ENCODE measurements at places on chromosomes 1 and 21.
A peak's percentile ranks its signal among the peaks of the same experiment; 100 is the strongest.

DNA sequence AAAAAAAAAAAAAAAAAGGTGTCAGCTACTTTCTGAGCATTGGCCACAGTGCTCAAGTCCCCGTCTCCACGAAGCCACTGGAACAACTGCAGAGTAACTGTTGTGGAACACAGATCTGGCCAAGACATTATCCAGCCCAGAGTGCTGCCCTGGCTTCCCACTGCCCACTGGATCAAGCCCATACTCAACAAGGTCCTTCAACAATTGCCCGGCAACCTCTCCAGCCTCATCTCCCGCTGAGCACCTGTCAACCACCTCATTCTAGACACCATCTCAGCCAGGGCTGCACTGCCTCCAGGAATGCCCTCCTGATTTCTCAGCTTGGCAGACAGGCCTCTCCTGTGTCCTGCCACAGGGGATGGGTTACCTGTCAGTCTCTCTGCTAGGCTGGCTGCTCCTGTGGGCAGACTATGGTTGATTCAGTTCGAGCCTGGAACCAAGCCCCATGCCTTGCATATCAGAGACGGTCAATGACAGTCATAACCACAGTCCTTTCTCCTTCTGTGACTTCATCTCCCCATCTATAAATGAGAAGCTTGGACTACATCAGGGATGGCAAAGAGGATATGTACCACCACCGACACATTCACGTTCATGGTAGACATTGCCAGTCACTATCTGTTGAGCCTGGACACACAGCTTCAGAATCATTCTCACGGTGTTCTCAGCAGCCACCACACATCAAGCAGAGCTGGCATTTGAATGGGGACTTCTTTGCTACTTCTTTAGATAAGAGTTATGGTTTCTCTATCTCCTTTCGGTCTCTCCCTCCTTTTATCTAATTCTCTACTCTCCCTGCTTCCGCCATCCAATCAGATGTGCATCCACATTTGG lies 76.9 kb downstream of the MRPL37 start:
- no peak for DNase-seq

DNA sequence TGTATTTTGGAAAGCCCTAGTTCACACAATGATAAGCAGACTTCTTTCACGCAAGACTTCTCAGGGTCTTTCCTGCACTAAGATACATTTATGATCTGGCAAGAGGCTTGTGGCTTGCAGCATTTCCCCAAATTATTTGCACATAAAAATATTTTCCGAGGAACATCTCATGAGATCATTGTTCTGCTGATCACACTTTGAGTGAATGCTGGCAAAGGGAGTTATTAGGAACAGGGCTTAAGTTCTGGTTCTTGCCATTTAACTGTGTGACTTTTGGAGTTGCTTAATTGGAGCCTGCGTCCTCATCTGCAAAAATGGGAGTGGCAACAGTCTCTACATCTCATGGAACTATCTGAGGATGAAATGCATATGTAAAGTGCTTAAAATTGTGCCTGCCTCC lies 50.2 kb downstream of the GADD45A start:
- no peak for DNase-seq

DNA sequence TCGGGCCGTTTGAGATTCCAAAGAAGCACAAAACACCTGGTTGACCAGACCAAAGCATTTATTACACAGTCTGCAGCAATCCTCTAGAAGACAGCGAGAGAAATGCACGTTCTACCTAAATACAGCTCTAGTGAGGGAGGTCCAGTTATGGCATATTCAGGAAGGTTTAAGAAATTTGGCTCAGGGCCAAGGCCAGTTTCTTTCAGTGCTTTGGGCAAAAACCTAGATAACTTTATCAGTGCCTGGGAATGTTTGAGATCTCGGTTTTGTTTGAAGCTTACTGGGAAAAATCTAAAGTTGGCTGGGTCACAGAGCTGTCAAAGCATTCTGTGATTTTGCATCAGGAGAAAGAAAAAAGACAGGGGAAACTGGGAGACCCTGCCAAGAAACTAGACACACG lies 514.0 kb upstream of the TMPRSS15 start:
- DNase-seq: no peak

DNA sequence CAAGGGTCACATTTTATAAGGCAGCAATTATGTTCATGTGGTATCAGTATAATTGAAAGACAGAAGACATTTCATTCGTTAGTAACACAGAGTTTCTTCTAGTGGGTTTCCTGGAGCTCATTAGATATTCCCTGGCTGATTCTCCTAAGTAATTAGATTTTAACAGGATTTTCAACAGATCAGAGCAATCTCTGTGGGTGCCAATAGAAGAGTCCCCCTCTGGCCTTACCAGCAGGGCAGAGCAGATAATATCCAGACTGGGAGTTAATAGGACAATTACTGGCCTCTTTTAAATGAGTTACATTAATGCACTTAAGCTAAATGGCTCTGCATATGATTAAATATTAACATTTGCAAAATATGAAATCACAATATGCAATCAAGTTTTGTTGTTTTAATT lies 74.2 kb upstream of the FOXD3 start:
- DNase-seq: no peak

DNA sequence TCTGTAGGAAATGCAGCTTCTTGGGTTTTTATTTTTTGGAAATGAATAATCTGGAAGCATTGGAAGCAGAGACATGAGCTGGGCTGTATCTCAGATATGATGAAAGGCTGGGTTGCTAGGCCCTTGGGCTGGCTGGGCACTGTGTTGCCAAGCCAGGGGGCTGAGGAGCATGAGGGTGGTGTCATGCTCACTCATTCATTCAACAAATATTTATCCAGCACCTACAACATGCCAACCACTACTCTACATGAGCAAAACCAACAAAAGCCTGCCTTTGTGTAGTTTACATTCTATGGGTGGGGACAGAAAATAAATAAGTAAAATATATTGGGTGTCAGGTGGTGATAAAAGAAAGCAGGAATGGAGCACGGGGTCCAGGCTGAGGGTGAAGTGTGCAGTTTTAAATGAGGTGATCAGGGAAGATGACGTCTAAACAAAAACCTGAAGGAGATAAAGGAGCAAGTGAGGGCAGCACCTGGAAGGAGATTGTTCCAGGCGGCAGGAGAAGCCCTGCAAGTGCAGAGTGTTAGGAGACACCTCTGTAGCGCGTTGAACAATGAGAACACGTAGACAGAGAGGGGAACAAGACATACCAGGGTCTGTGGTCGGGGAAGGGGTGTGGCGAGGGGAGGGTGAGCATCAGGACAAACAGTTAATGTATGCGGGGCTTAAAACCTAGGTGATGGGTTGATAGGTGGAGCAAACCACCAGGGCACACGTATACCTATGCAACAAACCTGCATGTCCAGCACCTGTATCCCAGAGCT lies 10.9 kb downstream of the TAGLN2 start:
- no peak for DNase-seq

DNA sequence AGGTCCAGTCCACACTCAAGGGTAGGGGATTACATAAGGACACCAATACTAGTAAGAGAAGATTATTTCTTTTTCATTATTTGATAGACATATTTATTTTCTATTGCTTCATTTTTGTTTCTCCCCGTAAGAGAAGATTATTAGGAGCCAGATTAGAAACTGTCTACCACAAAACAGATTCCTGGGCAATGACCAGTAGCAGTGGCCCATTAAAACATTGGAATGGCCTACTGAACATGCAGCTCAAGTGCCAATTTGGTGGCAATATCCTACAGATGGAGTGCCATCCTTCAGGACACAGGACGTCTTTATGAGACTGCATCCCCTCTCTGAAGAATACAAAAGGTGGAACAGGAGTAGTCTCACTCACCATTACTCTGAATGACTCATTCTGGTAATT lies 34.0 kb upstream of the ARHGAP29 start:
- DNase-seq: no peak

GRCh38 chr1:66248257-66248656 lies 285.7 kb upstream of the SGIP1 start:
- no peak for DNase-seq

- no peak for DNase-seq
Measured at GRCh38 chr1:68497358-68497698, 446 bp upstream of the DEPDC1 start.

- DNase-seq: no peak
Measured at GRCh38 chr1:11831945-11832725, 15.4 kb downstream of the NPPA start.

GRCh38 chr1:61808968-61809367 lies 66.7 kb downstream of the PATJ start:
- DNase-seq: no peak

- no peak for DNase-seq
Measured at GRCh38 chr1:170481000-170481399, 51.0 kb upstream of the GORAB start.

DNA sequence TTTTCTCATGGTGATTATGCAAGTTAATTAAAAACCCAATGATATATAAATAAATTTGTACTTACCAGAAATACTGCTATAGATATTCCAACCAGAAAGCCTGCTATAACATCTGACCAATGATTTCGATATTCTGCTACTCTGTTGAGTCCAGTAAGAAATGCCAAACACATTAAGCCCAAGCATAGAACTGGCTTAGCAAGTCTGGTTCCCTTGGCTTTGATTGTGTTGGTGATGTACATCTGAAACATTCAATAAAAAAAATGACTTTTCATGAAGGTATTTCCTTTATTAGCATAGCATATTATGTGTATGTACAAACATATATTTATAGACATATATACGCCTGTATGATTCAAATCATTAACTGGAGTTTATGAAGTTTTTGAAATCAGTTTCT lies 82.8 kb downstream of the PLPPR5 start:
- no peak for DNase-seq

- no peak for DNase-seq
Measured at GRCh38 chr1:70906800-70907199, 140.8 kb downstream of the PTGER3 start.

DNA sequence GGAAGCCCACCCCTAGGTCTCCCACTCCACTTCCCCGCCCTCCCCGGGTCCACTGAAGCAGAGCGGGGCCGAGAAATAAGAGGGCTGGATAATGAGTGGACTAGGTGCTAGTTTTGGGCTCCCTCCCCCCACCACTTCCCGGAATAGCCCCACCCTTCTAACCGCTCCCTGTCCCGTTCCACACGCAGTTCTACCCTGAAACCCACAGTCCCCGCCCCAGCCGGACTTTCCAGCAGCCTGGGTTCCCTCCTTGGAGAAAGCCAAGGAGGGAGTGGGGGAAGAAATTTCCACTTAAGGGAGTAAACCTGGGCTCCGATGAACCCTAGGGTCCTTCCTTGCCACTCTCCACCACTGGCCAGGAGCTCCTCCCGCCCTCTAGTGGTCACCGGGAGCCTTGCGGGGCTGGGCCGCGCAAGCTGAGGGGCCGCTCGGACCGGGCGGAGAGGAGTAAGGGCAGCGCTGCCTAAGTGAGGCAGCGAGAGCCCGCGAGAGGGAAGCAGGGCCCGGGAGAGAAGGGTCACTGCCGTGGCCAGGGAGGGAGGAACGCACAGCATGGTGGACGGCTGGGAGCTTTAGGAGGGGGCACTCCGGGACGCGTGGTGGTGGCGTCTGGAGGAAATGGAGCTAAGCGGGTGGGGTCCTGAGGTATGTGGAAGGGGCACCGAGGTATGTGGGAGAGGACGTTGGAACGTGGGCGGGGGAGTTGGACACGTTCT lies 14.3 kb downstream of the THBS3 start:
- DNase-seq: peak; percentile 79

GRCh38 chr1:214127705-214128104 lies 139.9 kb downstream of the PROX1 start:
- DNase-seq: no peak

- peak; percentile 45 for DNase-seq
Measured at GRCh38 chr1:234541286-234541975, 62.5 kb upstream of the TARBP1 start.

GRCh38 chr1:77948841-77949424 lies 29.9 kb downstream of the FUBP1 start:
- no peak for DNase-seq

DNA sequence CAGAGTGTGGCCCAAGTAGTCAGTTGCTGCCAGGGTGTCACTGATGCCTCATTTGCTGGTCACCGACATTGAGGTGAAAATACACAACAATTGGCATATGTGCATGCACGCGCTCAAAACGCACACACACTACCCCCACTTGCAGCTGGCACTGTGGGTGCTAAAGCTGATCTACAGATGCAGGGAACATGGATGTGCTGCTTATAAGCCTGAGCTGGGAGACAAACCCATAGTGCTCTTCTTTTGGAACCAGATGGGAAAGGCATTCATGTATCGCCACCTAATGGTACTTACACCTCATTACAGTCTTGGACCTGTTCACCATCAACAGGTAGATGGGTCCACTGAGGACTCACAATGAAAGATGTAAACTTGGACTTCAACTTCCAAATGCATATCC lies 70.3 kb upstream of the CAMK1G start:
- no peak for DNase-seq

- DNase-seq: no peak
Measured at GRCh38 chr1:5354681-5355080, 637.5 kb downstream of the NPHP4 start.

GRCh38 chr1:160672789-160673695 lies 26.2 kb upstream of the SLAMF1 start:
- peak; percentile 54 for DNase-seq

- DNase-seq: no peak
Measured at GRCh38 chr21:37017951-37018679, 11.6 kb downstream of the RIPPLY3 start.

DNA sequence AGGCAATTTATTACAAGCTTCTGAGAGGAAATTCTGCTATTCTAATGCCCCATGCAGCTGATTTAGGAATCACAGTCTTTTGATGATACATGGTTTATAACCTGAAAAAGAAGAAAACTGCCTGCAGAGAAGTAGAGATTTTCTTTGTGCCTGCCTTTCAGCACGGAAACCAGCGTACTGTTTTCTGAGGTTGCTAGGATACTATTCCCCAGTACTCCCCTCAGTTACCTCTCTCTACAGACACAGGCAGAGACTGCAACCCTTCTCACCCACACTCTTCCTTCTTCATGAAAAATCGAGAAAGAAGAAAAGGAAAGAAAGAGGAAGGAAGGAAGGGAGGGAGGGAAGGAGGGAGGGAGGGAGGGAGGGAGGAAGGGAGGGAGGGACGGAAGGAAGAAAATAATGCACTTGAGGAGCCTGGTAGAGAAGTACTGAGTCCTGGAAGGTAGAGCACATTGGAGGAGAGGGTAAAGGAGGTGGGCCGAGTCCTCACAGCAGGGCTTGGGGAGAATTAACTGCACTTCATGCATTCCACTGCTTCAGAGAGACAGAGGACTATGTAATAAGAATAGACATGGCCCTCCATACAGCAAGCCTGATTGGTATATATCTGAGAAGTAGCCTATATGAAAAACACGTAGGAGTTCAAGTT lies 21.9 kb downstream of the RGS2 start:
- DNase-seq: no peak

GRCh38 chr1:185368313-185368855 lies 51.3 kb upstream of the IVNS1ABP start:
- no peak for DNase-seq

GRCh38 chr1:15332525-15332924 lies 77.2 kb upstream of the EFHD2 start:
- DNase-seq: no peak

GRCh38 chr1:201219481-201220387 lies 29.1 kb downstream of the IGFN1 start:
- no peak for DNase-seq

DNA sequence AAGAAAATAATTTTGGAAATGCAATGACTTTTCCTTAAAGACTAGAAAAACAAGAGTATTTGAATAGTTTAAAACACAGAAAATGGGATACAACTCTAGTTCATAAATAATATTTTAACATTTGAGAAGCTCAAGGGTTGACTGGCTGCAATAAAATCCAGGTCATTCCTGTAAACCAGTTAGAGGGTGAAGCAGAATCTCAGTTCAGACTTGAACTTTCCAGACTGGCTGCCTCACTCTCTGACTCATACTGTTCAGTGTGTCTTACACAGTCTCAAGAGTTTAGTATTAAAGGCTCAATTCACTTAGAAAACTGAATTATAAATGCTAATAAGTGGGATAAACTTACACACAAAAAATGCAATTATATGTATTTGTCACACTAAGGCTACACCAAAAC lies 89.9 kb downstream of the RAVER2 start:
- no peak for DNase-seq

All from stimulated activated CD4-positive, alpha-beta T cell treated with anti-CD3 and anti-CD28 coated beads, Interleukin-1b, Interleukin-23, amount 100 ng/mL, for 48 hours (primary cell).